ENCODE measurements at places on chromosomes 5 and 9. TPM values are rescaled to one million over a fixed set of nuclear protein-coding genes. Genes with fewer than 3 reads are reported as not detected.

Gene FCN2
- not detected for total RNA-seq

Gene SUSD3
- 9.0 TPM for total RNA-seq

DNA sequence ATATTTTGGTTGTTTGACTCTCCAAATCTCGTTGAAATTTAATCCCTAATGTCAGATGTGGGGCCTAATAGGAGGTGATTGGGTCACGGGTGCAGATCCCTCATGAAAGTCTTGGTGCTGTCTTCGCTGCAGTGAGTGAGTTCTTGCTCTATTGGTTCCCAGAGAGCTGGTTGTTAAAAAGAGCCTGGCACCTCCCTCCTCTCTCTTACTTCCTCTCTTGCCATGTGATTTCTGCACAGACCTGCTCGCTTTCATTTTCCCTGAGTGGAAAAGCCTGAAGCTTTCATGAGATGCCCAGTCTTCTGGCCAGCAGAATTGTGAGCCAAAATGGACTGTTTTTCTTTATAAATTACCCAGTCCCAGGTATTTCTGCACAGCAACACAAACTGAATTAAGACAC, 221.6 kb downstream of the MAT2B start:
- no peak overlapping the region for H3K4me3 ChIP-seq
- H3K27me3 ChIP-seq, result no peaks in the 10 kb centered on the region
- H3K36me3 ChIP-seq, result no peaks in the 10 kb centered on the region
- no peak for DNase-seq

DNA sequence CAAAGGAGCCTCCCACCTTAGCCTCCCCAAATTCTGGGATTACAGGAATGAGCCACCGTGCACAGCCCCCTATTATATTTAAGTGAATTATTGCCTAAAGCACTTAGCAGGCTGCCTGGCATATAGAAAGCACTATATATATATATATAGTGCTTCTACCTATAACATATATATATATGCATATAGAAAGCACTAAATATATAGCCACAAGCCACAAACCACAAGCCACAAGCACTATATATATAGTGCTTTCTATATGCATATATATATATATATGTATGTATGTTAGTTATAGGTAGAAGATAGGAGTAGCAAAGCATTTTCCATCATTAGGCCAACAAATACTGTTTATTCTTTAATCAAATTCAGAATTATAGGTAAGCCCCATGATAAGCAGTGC, 185.8 kb downstream of the CWC27 start:
- H3K36me3 ChIP-seq, result no peaks in the 10 kb centered on the region
- no peaks in the 10 kb centered on the region for H3K4me1 ChIP-seq
- no peak overlapping the region for H3K4me3 ChIP-seq
- H3K27me3 ChIP-seq, result no peaks in the 10 kb centered on the region

DNA sequence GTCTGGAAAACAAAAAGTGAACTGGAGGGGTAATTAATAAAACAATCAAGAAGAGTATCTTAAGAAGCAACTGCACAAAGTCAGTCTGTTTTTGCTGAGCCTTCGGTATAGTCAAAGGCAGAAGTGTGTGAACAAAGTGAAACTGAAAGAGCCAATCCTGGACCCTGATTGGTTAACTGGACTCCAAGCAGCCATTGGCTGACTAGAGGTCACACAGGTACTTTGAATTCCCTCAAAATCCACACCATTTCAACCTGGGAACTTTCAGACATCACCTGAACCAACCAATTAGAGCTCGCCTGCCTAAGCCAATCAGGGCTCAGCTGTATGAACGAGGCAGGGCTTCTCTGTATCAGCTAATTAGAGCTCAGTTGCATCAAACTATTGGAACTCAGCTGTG, 286.7 kb downstream of the TLE4 start:
- DNase-seq, result no peak
- no peak overlapping the region for H3K27ac ChIP-seq
- H3K4me3 ChIP-seq, result no peak overlapping the region
- H3K27me3 ChIP-seq, result no peaks in the 10 kb centered on the region
- H3K4me1 ChIP-seq, result no peaks in the 10 kb centered on the region

DNA sequence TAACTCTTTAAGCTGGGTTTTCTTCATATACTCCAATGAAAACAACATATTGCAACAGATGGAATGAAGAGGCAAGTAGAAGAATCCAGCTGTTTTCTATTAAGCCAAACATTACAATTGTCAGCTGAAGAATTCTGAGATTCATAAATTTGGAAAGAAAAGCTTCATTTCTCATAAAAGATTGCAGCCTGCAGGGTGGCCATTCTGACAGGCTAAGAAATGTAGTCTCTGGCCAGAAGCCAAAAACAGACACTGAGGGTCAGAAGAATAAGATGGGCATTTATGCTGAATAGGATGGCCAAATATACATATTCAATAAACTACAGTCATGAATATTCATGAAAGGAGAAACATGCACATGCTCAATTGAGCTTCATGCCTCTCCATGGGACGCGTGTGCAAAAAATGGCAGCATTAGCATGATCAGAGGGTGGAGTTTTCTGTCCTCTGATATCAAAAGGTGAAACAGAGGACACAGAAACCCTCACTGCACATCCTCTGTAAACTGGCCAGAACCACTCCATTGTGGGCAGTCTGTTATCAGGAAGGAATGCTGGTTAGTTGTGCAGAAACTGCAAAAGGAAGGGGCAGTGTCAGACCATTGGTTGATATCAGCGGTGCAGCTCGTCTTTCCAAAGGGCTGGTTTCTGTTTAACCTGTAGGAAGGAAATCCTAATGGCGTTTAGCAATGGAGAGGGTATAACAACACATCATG, 50.2 kb downstream of the FXN start:
- no peak overlapping the region for H3K27ac ChIP-seq
- H3K4me3 ChIP-seq, result no peak overlapping the region
- peaks cover 14% of the 10 kb centered on the region for H3K36me3 ChIP-seq
- H3K27me3 ChIP-seq, result no peaks in the 10 kb centered on the region
- peaks cover 6% of the 10 kb centered on the region for H3K4me1 ChIP-seq
- DNase-seq, result no peak
